ENCODE measurements at places on chromosomes 3 and 15.

DNA sequence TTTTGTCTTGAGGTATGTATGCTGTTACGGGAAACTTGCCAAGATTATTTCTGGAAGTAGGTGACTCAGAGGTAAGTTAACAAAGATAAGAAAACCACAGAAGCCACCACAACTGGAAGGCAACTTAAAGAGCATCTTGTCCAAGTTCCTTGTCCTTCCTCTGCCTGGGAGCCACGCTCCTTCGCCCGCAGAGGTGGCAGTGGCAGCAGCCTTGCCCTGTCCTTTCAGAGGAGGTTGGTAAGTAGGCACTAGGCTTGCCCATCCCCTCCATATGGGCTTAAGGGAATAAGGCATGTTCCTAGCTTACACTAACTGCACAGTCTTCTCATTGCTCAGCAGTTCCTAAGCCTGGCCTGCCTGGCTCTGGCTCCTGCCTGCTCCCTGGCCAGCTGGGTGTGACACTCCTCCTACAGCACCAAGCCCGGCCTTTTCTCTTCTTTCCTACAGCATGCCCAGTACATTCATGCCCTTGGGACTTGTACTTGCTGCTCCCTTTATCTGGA is 48.0 kb upstream of the RAB6B start:
- no peak for DNase-seq

DNA sequence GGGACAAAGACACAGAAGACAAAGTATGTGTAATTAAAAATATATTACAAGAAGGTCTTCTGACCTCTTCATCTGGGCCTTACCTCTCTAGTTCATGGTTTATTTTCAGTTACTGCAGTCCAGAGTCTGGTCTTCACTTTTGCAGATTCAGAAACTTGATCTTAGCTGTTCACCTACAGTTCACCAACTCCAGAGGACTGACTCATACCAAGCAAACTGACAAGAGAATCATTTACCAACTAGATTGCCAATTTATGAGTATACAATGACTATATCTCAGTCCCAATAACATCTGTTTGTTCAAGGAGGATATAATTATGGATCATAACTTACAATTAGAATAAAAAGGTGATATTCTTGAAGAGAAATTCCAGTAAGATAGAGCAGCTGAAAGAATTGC is 9.0 kb downstream of the P2RY1 start:
- DNase-seq, result no peak

DNA sequence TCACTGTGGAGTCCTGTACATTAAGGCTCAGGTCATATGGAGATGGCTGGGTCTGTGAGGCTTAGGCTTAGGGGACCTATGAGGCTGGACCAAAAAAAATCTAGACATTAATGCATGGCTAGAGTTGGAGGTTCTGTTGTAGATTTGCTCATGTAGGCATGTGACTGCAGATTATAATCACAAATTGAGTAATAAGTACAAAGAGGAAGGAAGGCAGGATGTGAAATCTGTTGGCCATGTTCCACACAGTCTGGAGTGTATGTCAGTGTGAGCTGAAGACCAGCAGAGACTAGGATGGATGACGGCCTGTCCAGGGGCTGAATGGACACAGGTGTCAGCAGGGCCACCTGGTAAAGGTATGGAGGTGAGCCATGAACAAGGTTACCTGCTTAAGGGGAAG is at the start of gene ST3GAL6:
Gene ST3GAL6 (plus strand): TSS at position 265 of the 400 bp plus-strand sequence. CDS start 5,101 bp downstream, outside the sequence.
- DNase-seq, result no peak

DNA sequence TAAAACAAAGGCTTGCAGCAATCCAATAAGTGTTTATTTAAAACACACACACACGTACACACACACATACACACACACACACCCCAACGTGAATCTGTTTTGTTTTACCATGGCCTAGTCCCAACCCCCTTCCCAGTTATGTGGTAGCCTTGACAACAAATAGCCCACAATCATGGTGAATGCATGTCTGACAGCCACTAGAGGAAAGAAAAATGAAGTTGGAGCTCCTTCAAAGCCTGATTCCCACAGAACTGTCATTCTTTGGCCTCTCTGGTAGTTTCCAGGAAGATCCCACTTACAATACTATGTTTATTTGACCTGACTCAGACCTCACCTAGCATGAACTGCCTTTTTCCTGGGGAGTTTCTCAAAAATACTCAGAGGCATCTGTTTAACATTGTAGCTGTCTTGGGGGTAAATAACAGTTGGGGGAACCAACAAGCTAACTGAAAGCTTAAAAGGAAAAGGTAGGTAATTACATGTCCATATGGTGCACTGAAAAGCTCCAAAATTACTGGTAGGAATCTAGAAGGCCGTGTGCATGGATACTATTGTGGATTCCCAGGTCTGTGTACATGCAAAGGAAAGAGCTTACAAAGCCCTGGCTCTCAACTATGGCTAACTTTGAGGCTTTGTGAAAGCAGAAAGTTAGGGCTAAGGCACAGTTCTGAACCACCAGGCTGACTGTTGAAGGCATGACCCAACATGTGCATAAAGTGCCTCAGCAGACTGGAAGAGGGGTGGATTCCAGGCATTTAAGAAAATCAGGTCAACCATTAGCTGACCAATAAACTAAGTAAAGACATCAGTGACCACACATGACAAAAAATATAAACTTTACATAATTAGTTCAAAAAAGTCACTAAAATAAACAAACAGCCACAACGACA is 65.3 kb downstream of the FAIM start:
- no peak for DNase-seq

DNA sequence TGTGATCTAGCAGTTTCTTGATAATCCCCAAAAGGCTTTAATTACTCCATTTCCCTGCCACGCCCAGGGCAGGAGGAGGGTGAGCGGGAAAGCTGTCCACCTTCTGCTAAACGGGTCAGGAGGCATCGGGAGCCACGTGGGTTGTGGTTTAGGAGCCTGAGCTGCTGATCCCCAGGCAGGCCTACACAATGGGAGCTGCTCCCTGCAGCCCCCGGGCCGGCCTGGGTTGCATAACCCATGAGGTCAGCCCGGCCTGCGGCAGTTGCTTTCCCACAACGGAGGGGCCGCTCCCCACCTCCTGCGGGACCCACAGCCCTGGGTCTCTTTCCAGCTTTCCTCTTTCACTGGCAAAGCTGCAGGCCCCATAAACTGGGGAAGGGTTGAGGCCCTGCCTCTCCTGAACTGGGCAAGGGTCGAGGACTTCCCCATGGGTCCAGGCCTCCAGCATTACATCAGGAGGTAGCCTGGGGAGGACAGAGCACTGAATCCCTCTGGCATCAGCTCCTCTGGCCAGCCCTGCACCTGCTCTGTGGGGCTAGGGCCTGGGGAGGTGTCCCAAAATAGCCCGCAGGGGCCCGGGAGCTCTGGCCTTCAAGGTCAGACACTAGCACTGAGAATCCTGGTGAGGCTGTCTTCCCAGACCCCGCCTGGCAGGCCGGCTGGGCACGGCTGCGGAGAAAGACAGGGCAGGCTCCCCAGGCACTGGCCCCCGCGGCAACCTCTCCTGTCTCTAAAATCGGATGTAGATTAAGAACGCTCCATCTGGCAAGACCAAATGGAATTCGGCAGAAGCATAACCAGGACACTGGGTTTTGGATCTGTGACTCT is 47.3 kb downstream of the ZDHHC19 start:
- no peak for DNase-seq

DNA sequence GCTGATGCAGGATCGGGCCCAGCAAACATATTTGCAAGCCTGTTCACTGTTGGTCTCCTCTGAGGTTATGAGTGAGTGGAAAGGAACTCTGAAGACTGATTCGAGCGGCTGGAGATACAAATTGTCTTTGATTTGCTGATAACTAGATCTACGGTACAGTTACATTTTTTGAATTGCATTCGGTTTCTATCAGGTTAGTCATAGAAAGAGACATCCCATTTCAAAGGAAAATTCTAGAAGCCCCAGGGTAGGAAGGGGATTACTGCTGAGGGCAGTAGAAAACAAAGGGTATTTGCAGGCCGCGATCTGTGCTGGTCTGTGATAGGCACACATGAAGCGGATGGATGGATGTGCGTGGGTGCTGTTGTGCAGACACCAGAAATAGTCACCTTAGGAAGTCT is 228.4 kb downstream of the ITPR1 start:
- no peak for DNase-seq

DNA sequence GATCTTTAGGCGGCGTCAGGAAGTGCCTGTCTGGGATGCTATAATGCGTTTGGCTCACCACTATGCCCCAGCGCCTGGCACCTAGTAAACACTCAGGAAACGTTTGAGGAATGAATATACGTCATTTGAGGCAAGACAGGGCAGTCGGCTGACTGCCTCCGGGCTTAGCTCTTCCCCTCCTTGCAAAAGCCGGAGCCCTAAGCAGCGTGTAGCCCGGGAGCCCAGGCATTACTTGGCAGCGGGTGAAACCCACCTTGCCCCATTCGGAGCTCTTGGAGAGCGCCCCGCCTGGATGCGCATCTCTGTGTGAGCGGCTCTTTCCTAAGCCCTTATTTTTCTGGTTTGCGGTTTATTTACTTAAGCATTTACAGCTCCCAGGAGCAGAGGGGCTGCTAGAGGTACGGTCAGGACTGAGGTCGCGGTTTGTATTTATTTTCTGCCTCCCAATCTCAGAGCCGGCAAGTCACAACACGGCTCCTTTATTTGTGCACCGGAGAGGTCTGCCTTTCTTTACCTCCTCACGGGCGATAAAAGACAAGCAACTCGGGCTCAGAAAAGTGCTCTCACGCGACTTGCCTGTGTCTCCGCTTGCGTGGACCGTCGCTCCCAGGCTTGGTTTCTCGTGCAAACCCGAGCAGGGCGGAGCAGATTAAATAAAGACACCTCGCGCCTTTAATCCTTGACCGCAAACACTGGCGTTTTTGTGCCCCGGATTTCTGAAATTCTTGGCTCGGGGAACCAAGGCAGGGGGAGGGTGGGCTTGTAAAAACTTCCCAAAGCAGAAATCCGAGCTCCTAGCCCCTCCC is 737 bp upstream of the ITPR1 start:
- DNase-seq, result no peak

DNA sequence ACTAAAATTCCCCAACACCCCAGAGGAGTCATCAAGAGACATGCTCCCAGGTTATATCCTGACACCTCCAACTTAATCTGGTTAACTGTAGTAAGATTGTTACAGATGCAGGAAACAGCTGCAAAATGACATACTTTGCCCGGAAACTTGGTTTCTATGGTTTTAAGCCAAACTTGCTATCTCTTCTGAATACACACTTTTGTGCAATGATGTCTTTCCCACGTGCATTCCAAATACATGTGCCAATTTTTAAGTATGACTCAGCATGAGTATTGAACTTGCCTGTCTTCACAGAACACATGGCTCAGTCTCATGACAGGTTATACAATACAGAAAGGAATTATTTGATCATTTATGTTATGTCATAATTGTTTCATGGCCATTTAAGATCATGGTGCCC is 207.0 kb upstream of the DCBLD2 start:
- no peak for DNase-seq

- DNase-seq, result no peak
Observed at GRCh38 chr3:133691273-133692107, 29.7 kb upstream of the TOPBP1 start.

DNA sequence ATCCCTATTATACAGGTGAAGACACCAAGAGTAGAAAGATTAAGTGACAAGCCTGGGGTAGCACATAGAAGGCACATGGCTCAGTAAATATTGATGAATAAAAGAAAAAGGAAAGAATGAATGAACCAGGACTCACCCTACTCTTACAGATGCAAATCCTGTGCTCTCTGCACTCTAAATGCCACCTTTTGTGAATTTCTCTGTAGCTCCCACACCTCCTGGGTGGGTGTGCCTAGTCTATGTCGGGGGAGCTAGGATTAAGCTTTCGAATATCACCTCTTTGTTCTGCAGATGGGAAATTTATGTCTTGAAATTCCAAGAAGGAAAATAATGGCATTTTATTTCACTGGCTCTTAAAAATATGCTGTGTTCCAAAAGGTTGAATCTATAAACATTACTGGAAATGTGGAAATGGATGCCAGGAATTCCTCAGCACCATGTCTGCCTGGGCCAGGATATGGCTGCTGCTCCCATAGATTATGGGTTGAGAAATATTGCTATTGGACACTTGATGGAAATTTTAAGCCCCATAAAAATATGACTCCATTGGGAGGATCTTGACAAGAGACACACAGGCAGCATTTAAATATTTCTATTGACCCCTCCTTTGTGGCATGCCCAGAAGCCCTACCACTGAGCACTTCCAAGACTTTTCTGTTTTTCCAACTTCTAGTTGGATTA is 43.3 kb downstream of the CCNB2 start:
- DNase-seq, result no peak

DNA sequence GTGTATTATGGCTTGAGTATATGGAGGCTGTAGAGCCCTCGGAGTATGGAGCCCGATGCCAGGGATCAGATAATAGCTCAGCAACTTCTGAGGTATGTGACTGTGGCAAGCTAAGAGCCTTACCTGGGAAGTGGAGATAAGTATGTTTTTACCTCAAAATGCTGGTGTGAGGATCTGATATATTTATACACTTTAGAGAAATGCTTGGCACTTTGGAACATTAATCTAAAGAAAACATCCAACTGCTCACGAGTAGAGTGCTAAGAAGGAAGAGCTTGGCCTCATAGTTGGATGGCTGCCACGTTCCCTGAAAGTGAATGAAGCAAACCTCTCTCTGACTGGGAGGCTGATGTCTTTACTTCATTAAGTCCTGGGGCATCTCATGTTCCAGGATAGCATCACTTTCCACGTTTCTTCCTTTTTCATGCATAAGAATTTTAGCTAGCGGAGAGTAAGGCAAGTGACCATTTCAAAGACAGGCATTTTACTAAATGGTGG is 58.9 kb upstream of the GOLGA8J start:
- no peak for DNase-seq

GRCh38 chr3:193841581-193841980 is 248.6 kb downstream of the OPA1 start:
- no peak for DNase-seq

GRCh38 chr15:41971895-41972252 is 483 bp downstream of the EHD4 start:
- no peak for DNase-seq

DNA sequence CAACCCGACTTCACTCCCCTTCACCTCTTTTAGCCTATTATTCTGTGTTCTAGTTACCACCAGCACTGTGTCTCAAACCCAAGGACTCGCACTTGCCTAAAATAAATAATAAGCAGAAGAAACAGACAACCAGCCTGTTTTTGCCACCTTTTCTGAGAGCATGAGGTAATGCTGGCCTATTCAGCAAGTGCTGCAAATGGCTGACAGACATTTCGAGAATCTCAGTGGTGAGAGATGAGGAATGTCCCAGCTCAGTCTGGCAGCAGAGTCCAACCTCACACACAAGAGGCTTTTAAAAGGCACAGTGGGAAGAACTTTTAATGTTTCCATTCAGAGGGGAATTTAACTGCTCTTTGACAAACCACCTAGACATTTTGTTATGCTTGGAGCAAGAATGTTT is 143.3 kb upstream of the GMNC start:
- DNase-seq, result no peak

GRCh38 chr15:67197364-67197695 is 57.1 kb downstream of the AAGAB start:
- DNase-seq, result no peak

- DNase-seq, result no peak
Observed at GRCh38 chr3:58591517-58592510, 14.6 kb upstream of the FAM107A start.

- DNase-seq, result no peak
Observed at GRCh38 chr3:131725414-131725813, 222.6 kb upstream of the MRPL3 start.

Data from stimulated activated CD8-positive, alpha-beta memory T cell treated with anti-CD3 and anti-CD28 coated beads, Interleukin-7, amount 100 ng/mL, for 1 hour (primary cell).